ENCODE measurements at places on chromosomes 7 and 10. TPM values are rescaled to one million over a fixed set of nuclear protein-coding genes. Genes with fewer than 3 reads are reported as not detected.
A peak's percentile ranks its signal among the peaks of the same experiment; 100 is the strongest.

Gene RPEL1
- not detected for total RNA-seq

Gene FBXO24
- total RNA-seq, result 2.2 TPM

Gene NRG3
- total RNA-seq, result not detected

Gene SHTN1
- not detected for total RNA-seq

Gene SAMD9
- 39.2 TPM for total RNA-seq

Gene FAM25C
- total RNA-seq, result not detected

Gene SEMA3D
- total RNA-seq, result 0.36 TPM

Gene LRRD1
- total RNA-seq, result 0.17 TPM

Gene CCM2
- 144 TPM for total RNA-seq

Gene CAV1
- 1.9 TPM for total RNA-seq

Gene AS3MT
- total RNA-seq, result not detected

GRCh38 chr7:73433924-73434700 lies 534 bp downstream of the FZD9 start:
- DNase-seq, result no peak

- no peak for DNase-seq
These were observed 43.9 kb downstream of the PDSS1 start for GRCh38 chr10:26741368-26741767.

DNA sequence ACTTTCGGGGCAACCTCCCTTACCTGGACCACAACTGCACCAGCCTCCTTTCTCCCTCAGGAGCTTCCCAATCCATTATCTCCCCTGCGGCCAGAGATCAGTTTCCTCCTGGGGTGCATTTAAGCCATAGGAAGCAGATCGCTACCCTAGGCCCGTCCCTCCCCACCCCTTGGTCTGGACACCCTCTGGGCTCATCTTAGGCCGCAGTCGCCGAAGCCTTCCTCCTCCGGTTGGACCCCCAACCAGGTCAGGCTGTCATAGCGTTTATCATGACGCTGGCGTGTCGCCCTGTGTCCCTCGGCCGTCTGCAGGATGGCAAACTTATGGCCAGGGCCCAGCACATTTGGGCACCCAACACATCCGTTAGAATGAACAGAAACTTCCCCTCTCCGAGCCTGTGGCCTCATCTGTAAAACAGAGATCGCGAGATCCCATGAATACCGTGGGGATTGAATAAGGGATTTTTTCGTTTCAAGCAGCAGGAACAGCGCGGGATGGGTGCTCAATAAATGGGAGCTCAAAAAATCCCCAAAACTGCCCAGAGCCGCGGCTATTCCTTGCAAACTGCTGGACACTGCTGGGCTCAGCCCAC lies 669 bp upstream of the AP5Z1 start:
- no peak for DNase-seq

- peak; percentile 64 for DNase-seq
These were observed 6.1 kb downstream of the GSTO2 start for GRCh38 chr10:104274762-104275721.

DNA sequence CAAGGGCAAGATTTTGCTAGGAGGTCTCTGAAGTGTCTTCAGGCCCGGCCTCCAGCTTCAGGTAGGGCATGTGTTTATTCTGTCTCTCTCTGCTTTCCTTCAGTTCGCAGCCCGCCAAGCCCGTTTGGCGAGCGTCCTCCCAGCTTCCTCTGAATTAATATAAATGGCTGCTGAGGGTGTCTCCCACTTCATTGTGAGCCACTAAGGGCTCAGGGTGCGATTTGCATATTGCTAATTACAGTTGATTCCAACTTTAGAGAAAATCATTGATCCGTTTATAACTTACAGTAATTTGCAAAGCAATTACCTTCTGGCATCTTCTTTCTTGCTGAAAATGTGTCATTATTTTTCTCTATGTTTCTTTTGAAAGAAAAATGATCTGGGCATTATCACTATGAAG lies 128.3 kb upstream of the SORCS3 start:
- DNase-seq, result no peak

DNA sequence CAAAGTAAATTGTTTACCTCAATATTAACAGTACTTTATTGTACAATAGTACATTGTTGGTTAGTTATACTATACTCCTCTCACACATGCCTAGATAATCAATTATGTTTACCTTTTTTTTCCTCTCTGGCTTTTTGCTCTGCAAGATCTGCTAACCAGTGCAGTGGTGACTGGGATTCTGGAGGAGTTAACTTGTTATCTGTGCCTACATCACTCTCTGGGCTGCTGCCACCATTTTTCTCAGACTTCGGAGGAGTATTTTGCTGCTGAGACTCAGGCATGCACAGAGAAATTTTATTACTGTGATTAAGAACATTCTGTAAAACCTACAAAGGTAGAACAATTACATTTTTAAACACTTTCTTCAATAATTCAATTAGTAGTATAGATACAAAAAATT lies 59.7 kb downstream of the NRBF2 start:
- DNase-seq, result no peak

DNA sequence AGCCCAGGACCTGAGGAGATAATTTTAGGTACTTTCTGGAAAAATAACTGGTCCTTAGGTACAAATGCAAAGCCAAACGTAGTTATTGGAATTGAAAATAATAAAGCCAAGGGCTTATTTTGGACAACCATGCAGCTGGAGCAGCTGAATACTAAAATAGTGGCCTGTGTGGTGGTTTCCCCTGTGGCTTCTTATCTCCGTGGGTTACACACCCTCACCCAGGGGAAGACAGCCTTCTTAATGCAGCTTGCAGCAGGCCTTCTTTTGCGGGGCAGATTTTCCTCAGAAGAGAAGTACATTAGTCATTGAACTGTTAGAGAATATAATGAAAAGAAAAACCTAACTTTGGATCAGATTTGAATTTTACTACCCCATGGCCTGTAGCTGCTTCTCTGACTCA lies 133.5 kb downstream of the ST7 start:
- no peak for DNase-seq

GRCh38 chr7:42128703-42129102 lies 108.3 kb downstream of the GLI3 start:
- no peak for DNase-seq

GRCh38 chr7:131076711-131077181 lies 250.9 kb upstream of the MKLN1 start:
- no peak for DNase-seq

GRCh38 chr10:72981028-72981881 lies 26.6 kb upstream of the PLA2G12B start:
- DNase-seq, result no peak

GRCh38 chr7:23476286-23477156 lies 6.2 kb upstream of the IGF2BP3 start:
- no peak for DNase-seq

DNA sequence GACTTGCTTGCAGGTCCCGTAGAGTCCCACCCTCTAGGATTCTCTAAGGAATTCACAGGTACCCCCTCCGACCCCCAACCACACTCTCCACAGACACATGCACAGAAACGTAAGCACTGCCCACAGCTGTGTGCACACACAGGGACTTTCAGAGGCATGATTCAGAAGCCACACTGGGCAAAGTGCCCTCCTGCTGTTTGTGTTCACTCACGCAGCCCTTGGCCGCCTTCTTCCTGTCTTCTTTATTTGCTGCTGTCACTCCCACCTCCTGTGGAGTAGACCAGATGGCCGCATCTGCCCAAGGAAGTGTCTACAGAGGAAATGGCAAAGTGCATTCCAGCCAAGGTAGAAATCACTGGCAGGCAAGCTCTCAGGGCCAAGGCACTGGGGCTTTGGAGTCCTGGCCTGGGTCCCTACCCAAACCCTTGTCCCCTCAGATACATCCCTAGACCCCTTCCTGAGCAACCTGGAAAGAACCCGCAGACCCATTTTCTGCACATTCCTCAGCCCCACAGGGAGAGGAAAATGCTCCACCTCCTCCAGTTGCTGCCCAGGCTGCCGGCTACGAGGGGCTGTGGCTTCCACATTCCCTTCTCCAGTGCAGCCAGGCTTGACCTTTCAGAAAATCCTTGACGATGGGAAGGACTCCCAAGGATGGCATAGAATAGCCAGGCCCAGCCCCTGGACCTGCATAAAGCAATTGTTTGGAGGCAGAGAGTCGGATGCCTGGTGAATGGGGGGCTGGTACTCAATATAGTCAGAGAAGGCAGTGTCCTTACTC lies 21.6 kb upstream of the GIMAP8 start:
- no peak for DNase-seq

GRCh38 chr7:137120690-137121089 lies 222.8 kb downstream of the PTN start:
- DNase-seq, result no peak

GRCh38 chr10:95133016-95133752 lies 60.9 kb upstream of the ACSM6 start:
- DNase-seq, result peak; percentile 78

GRCh38 chr7:51228386-51228958 lies 88.1 kb downstream of the COBL start:
- no peak for DNase-seq

DNA sequence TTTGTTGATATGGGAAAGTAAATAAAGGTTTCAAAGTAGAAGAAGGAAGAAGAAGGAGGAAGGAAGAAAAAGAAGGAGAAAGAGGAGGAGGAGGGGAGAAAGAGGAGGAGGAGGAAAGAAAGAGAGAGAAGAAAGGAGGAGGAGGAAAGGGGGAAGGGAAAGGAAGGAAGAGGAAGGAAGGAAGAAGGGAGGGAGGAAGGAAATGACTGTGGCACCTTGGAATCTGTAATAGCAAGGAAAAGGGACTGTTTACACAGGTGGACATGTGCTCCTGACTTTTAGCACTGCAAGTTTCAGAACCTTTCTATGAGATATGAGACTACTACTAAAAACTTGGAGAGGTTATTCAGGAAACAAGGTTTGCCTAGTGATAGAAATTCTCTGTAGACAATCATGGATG lies 153.2 kb downstream of the BTAF1 start:
- no peak for DNase-seq

GRCh38 chr10:86182150-86182549 lies 184.4 kb downstream of the GRID1 start:
- no peak for DNase-seq

DNA sequence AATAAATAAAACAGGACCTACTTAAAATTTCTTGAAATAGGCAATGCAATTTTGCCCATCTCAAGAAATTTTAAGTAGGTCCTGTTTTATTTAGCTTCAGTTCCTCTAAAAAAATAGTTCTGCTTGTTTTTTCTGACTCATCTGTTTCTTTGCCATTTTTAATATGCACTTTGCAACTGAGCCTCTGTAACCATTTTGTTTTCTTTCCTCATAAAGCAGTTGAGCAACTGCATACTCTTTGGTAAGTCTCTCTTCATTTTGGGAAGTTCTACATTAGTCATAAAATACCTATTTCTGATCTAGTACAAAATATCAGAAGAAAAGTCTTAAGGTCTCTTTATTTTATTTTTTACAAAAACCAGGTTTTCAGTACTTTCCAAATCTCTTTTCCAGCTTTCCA lies 18.0 kb downstream of the TAS2R40 start:
- no peak for DNase-seq

- peak; percentile 78 for DNase-seq
These were observed 562 bp downstream of the TMEM243 start for GRCh38 chr7:87218796-87219544.

DNA sequence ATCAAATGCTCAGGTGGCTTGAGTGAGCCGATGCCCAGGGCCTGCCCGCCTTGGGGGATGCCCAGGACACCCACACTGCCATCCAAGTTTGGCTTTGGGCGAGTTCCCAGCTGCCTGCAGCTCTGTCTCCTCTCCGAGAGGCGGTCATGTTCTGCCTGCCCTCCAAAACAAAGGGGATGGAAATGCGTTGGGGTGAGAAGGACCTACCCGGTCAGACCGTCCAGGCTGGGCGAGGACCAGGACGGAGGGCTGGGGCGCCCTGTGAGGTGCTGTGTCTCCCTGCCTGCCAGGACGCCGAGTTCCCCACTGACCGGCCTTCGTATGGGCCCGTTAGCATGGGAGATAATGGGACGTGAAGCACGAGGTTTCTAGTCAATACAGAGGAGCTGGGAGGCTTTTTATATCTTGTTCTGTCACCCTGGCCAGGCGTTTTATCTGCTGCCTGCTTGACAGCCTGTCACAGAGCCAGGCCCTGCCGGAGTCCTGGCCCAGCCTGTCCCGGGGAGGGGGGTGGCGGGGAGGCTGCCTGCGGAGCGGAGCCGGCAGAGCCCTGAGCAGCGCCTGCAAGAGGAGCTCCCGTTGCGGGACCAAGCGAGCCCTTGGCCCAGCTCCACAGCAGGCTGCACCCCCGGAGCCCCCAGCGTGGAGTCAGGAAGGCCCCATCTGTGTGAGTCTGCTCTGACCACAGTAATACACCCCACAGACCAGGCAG lies 22.0 kb upstream of the ELFN1 start:
- no peak for DNase-seq

DNA sequence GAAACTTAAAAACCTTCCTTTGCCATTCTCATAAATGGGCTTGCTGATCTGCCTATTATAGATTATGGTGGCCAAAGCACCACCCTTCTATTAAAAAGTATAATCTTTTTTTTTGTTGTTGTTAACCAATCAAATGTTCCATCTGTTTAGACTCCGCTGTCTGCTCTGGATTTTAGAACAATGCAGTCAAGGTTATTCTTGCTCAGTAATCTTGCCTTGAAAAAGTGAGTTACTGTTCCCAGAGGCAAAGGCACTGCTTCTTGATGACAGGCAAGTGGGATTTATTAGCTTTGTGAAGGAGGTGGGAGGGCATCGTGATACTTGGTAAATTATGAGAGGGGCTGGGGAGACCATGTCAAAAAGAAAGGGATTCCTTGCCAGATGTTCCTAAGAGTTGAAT lies 143.5 kb downstream of the KIAA1217 start:
- DNase-seq, result no peak

DNA sequence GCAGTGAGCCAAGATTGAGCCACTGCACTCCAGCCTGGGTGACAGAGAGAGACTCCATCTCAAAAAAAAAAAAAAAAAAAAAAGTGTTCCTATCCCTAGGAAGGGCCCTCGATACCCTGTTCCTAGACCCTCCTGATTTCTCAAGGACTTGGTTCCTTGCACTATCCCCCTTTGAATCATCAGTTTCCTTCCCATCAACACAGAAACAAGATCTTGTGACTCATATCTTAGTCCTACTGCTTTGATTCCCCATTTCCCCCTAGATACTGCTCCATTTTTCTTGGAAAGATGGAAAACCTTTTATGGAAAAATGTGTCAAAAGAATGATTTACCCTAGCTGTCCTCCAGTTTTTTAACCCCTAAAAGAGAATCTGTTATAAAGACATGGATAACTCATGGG lies 1.7 kb upstream of the ZNF862 start:
- DNase-seq, result no peak

DNA sequence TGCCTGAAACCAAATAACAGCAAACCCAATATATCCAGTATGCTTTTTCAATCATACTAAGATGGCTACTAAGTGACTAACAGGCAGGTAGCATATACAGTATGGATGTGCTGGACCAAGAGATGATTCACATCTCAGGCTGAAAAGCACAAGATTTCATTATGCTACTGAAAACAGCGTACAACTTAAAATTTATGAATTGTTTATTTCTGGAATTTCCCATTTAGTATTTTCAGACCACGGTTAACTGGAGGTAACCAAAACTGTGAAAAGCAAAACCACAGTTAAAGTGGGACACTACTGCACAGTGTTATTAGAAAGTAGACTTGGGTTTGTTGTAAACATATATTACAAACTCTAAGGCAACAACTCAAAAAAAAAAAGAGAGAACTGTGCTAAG lies 91.5 kb downstream of the KMT2C start:
- no peak for DNase-seq
